ENCODE measurements at places on chromosomes 12 and 14.

DNA sequence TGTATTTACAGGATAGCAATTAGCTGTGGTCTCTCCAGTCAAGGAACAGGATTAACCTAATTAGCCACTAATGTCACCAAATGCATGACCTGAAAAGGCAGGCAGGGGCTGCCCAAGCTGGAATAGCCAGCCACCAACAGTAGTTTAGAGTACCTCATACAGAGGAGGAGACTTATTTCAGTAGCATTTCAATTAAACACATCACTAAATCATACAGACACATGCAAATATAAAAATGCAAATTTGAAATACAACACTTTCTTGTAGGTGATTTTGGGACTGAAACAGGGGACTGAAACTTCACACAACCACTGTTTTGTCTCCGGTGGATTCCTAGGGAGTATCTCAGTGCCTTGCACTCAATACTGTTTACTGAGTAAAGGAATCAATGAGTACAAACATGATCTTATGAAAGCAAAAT, 636 bp upstream of the IFNG-AS1 start:
- no peak for DNase-seq

- no peak for DNase-seq
Measured at GRCh38 chr14:91586410-91586809, 76.3 kb upstream of the PPP4R3A start.

DNA sequence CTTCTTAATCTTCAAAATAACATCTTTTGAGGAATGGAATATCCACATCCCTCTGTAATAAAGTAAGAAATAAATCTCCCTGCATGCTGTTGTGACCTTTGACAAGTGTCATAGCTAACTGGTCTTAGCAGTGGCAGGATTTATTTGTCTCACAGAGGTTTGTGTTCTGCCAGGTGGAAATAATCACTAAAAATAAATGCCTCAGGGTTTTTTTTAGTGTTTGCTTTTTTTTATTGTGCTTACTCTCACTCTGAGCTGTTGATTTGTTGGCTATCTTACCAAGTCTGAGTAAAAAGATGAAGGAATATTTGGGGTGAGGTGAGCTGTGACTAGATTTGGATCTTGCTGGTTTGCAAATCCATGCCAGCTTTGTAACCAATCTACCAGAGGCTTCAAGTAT, 285.4 kb downstream of the ALG10B start:
- no peak for DNase-seq

DNA sequence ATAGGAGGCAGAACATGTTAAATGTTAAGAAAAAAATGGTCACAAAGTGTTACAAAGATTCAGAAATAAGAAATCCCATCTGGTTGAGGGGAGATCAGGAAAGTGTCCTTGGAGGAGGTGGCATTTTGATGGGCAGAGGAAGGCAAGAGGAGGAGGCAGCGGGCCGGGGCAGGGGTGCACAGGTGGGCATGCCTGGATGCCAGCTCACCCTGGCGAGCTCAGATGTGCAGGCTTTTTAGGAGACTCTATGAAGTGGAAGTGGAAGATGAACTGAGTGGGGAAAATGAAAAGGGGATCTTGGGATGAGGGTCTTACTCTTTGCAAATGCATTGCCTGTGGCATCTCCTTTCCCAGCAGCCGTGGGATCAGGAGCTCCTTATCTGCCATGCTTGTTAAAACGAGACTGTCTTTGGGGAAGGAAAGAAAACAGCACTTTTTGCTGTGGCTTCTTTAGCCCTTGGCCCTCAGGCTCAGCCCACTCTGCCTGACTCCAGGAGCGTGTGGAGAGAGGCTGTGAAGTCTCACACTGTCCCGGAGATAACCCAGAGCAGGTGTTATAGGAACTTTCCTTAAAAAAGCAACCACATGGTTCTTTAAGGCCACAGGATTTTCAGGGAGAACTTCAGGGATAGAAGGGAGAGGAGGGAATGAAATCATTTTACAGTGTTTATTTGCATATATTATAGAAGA, 62.6 kb downstream of the ELK3 start:
- no peak for DNase-seq

DNA sequence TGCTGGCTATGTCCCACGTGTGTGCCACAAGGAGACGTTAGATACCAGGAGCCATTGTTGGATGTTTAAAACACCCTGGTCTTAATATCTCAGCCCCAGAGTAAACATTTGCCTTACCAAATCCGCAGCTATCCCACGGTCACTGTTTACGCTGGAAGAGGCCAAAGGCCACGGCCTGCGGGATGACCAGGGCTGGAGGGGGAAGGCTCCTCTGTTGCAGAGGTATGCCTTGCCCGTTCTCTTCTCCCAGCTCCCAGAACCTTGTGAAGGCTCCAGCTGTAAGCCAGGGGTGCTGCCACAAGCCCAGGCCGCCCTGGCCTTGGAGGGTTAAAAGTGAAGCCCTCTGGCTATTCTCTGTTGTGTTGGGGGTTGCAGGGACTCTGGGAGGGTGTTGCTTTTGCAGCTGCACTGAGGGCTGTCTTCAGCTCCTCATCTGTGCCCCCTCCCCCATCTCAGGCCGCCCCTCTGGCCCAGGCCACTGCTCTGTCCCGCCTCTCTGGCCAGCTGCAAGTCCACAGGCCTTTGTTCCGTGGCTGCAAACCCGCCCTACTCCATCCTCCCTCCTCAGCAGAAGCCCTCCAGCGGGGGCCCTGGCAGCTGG, 2.5 kb downstream of the PLEKHG3 start:
- DNase-seq: no peak

DNA sequence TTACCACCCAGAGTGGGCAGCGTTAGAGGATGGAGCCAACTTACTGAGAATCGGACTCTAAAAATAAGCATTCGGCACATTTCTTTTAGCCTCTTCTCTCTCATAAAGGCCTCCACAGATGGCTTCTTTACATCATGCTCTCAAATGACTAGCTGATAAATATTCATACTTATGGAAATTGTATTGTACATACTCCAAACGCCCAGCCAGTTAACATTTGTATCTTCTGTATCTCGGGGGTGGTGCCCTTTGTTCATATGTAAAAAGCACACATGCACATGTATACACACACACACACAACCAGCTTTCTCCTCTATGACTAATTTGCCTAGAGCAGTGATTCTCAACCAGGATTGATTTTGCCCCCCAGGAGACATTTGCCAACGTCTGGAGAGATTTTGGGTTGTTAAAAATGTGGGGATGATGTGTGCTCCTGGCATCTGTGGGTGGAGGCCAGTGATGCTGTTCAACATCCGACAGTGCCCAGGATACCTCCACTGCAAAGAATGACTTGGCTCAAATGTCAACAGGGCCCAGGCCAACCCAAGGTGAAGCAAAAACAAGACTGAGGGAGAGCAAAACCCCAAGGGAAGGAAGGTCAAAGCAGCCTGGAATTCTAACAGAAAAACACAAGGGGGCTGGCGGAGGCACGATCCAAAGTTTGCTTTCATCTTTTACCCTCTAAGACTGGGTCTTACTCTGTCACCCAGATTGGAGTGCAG, 15.2 kb upstream of the CDK2AP1 start:
- no peak for DNase-seq

- DNase-seq: no peak
Measured at GRCh38 chr14:63981569-63981968, 128.8 kb downstream of the SYNE2 start.

GRCh38 chr12:84874125-84874824, 38.3 kb downstream of the SLC6A15 start:
- no peak for DNase-seq

DNA sequence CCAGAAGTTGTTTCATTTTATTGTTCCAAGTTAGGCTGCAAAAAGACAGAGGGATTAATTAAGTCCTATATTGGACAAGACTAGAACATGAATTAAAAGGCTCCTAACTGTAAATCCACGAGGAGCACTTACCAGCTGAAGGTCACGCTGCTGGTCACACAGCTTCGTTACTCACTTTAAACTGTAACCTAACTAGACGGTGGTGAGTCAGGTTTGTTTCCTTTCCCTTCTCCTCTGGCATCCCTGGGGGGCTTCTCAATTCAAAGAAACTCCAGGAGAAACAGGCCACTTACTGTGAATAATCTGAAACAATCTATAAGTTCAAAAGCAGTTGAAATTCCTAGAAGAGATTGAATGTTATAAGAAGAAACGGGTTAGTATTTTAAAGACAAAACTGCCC, 331.4 kb downstream of the BCAT1 start:
- DNase-seq: no peak

- DNase-seq: no peak
Measured at GRCh38 chr14:104752423-104752734, 568 bp upstream of the SIVA1 start.

GRCh38 chr12:68804657-68805591, 3.1 kb upstream of the MDM2 start:
- no peak for DNase-seq

GRCh38 chr14:105480199-105480746, 5.7 kb downstream of the CRIP2 start:
- no peak for DNase-seq

- DNase-seq: no peak
Measured at GRCh38 chr14:62722406-62722805, 322.9 kb downstream of the KCNH5 start.

DNA sequence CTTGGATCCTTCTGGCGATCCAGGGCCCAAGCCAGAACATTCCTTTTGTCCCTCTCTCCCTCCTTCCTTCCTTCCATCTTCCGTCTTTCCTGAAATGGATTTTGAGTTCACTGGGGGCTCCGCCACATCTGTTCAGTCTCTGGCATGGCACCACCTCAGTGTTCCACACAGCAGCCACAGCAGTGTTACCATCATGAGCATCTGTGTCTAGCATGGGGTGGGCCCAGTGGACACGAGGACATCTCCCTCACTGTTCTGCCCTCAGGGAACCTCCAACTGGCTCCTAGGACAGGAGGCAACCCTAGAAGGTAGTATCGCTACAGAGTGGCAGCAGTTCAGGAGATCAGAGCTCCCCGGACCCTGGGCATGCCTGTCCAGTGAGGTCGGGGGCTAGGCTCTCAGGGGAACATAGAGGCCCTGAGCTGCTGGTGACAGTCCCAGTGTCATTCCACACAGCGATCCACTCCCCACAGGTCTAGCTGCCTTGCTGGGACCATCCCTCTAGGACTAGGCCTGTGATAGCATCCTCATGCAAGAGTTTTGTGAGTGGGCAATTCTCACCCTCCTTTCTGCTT, 59.0 kb downstream of the GALNT16 start:
- DNase-seq: no peak

DNA sequence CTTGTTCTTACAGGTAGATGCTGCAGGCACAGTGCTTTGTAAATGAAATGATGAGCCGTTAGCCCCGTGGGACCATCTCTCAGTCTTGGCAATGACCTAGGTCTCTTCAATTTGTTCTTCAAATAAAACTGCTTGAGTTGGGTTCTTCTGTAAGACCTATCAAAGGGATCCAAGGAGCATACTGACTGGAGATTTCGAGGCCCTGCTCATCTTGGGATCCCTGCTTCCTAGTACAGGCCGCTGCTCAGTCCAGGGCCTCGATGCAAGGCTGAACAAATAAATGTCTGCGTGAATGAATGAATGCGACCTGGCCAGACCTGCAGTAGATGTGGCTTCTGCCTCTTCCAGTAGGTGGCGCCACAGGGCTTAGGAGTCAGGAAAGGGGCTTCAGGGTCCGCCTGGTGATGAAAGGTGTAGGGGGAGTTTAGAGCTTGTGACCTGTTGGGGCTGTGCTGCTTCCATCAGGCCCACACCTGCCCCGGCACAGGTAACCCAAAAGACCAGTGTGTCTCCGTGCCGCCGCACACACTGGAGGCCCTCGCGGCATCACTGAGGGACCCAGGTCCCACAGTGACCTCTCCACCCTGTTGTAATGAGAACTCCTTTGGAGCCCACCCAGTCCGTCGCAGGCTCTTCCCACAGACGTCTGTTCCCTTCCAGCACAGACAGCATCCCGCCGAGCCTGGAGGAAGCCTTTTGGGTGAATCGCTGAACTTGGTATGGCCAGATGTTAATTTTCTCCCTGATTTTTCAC, 4.4 kb downstream of the CACNA1C start:
- DNase-seq: no peak

DNA sequence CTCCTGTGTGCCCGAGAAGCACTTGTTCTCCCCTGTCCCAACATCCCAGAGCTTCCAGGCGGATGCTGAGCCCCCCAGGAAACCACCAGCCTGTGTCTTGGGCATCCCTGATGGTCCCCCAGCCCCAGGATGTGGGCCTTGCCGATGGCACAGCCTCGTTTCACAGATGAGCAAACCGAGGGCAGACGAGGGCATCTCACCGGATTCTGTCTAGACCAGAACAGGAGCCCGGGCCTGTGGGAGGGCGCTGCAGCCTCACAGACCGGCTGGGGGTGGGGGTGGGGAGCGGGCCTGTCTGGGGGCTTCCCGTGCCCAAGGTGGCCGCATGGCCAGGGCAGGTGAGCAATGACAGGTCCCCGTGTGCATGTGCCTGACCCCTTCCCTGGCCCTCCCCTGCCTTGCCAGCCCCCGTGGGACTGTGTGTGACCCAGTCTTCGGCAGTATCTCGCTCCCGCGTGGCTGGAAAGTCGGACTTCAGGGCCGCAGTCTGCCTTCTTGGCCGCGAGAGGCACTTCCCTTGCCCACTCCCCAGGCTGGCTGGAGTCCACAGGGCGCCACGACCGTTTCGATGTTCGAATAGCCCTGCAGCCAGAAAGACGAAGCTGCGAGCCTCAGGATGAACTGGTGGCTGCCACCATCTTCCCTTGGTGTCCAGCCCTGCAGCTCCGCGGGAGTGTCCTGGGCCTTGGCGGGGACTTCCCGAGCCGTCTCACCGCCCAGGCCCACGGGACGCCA, 8.9 kb downstream of the RFLNA start:
- no peak for DNase-seq

- no peak for DNase-seq
Measured at GRCh38 chr12:66049538-66050282, 80.8 kb downstream of the LLPH start.

- DNase-seq: no peak
Measured at GRCh38 chr14:96888593-96888992, 91.4 kb downstream of the VRK1 start.

GRCh38 chr12:10069976-10070375, 28.8 kb downstream of the CLEC1A start:
- no peak for DNase-seq

GRCh38 chr12:113816866-113817265, 149.3 kb downstream of the RBM19 start:
- DNase-seq: no peak

DNA sequence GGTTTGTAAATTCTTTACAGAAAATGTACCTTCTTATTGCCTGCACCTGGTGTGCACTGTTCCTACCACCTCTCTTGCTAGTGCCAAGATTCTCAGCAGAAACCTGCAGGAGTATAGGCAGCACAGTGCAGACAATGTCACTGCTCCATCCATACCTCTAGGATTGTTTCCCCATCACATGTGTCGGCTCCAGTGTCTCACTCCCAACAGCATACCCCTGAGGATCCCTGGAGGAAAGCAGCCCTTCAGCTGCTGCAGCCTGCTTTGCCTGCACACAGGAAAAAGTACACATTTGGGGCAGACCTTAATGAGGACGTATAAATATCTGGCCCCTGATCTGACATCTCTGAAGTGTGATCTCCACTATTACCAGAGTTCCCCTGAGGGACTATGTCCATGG, 235.5 kb downstream of the MDGA2 start:
- no peak for DNase-seq

GRCh38 chr14:71648725-71649124, 283.5 kb upstream of the RGS6 start:
- DNase-seq: no peak

GRCh38 chr12:105318651-105319483, 11.6 kb upstream of the C12orf75 start:
- no peak for DNase-seq

GRCh38 chr12:2631653-2632350, 163.0 kb upstream of the FKBP4 start:
- no peak for DNase-seq

GRCh38 chr12:82593901-82594396, 92.8 kb upstream of the TMTC2 start:
- no peak for DNase-seq

GRCh38 chr14:24427537-24428508, 1.6 kb downstream of the CBLN3 start:
- DNase-seq: no peak

- no peak for DNase-seq
Measured at GRCh38 chr12:79549531-79550271, 141.1 kb downstream of the PAWR start.

Measured in effector CD4-positive, alpha-beta T cell (primary cell).